Activated T-helper 17 cell treated with anti-CD3 and anti-CD28 coated beads, Interleukin-2, amount 50 U/mL, for 72 hours (primary cell): ENCODE measurements at places on chromosomes 6 and 20.
A peak's percentile ranks its signal among the peaks of the same experiment; 100 is the strongest.

DNA sequence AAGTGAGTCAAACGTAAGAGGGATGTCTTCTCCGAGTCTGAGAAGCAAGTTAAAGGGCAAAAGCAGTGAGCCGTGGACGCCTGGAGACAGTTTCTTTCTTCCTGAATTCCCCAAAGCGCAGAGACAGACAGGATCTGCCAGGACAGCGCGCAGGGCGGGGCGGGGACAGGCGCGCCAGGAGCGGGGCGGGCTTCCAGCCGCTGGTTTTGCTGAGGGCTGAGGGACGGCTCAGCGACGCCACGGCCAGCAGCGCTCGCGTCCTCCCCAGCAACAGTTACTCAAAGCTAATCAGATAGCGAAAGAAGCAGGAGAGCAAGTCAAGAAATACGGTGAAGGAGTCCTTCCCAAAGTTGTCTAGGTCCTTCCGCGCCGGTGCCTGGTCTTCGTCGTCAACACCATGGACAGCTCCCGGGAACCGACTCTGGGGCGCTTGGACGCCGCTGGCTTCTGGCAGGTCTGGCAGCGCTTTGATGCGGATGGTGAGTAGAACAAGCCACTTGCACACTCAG, at the start of gene SCGN:
Gene SCGN, plus strand, starts transcription at position 209 of the 509 bp plus-strand sequence. Its CDS starts 189 bp downstream, at position 398.
- peaks cover 52% of the 10 kb centered on the region for H3K27me3 ChIP-seq
- H3K27ac ChIP-seq: no peak within 1 kb of the TSS
- no peaks in the 10 kb centered on the region for H3K4me1 ChIP-seq
- no peak within 1 kb of the TSS for H3K4me3 ChIP-seq
- no peak for ATAC-seq

GRCh38 chr6:37109714-37110499, 60.0 kb upstream of the PIM1 start:
- H3K27me3 ChIP-seq: peaks cover 3% of the 10 kb centered on the region
- peaks cover 15% of the 10 kb centered on the region for H3K4me1 ChIP-seq
- H3K36me3 ChIP-seq: no peaks in the 10 kb centered on the region
- no peak for ATAC-seq
- peak overlapping the region; percentile 95 for H3K27ac ChIP-seq

- H3K36me3 ChIP-seq: no peaks in the 10 kb centered on the region
- H3K27ac ChIP-seq: peak overlapping the region; percentile 6
- ATAC-seq: peak; percentile 76
- H3K4me3 ChIP-seq: no peak overlapping the region
- H3K27me3 ChIP-seq: no peaks in the 10 kb centered on the region
Observed at GRCh38 chr6:143940011-143940597, 68.0 kb downstream of the PLAGL1 start.

GRCh38 chr6:11277275-11278206, 45.1 kb upstream of the NEDD9 start:
- H3K4me1 ChIP-seq: peaks cover 43% of the 10 kb centered on the region
- peak overlapping the region; percentile 82 for H3K4me3 ChIP-seq
- peak; percentile 81 for ATAC-seq
- H3K27ac ChIP-seq: peak overlapping the region; percentile 98

GRCh38 chr6:114216789-114217467, 125.9 kb downstream of the HS3ST5 start:
- H3K36me3 ChIP-seq: no peaks in the 10 kb centered on the region
- H3K4me3 ChIP-seq: no peak overlapping the region
- no peak for ATAC-seq
- peaks cover 1% of the 10 kb centered on the region for H3K27me3 ChIP-seq

GRCh38 chr20:24998631-24999445, 6.3 kb upstream of the APMAP start:
- peaks cover 14% of the 10 kb centered on the region for H3K36me3 ChIP-seq
- H3K27ac ChIP-seq: peak overlapping the region; percentile 2
- H3K4me1 ChIP-seq: peaks cover 4% of the 10 kb centered on the region

GRCh38 chr6:45759472-45759810, 256.2 kb downstream of the CLIC5 start:
- H3K27ac ChIP-seq: no peak overlapping the region
- no peaks in the 10 kb centered on the region for H3K36me3 ChIP-seq
- ATAC-seq: no peak
- H3K4me1 ChIP-seq: no peaks in the 10 kb centered on the region

GRCh38 chr6:128067446-128068118, 166.7 kb upstream of the THEMIS start:
- no peak overlapping the region for H3K4me3 ChIP-seq
- H3K27ac ChIP-seq: no peak overlapping the region
- H3K4me1 ChIP-seq: peaks cover 7% of the 10 kb centered on the region
- H3K27me3 ChIP-seq: peaks cover 2% of the 10 kb centered on the region
- H3K36me3 ChIP-seq: no peaks in the 10 kb centered on the region
- ATAC-seq: no peak

- no peaks in the 10 kb centered on the region for H3K27me3 ChIP-seq
- H3K4me1 ChIP-seq: no peaks in the 10 kb centered on the region
- no peak overlapping the region for H3K27ac ChIP-seq
- ATAC-seq: no peak
- no peak overlapping the region for H3K4me3 ChIP-seq
- no peaks in the 10 kb centered on the region for H3K36me3 ChIP-seq
Observed at GRCh38 chr20:14634665-14635064, 297.3 kb upstream of the FLRT3 start.

DNA sequence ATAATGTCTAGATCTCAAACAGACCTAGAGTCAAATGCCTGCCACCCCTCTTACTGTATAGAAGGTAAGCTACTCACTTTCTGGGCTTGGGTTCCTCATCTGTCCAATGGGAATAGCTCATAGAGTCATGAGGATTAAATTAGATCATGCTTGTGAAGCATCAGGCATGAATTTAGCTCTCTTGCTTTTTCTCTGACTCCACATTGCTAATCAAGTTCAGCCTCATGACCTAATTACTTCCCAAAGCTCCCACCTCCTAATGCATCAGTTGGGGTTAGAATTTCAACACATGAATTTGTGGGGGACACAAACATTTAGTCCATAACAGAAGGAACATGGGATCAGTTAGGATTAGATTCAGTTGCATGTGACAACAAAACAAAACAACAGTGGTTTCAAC, 4.6 kb upstream of the DDX27 start:
- H3K4me3 ChIP-seq: no peak overlapping the region
- H3K27ac ChIP-seq: no peak overlapping the region
- no peak for ATAC-seq
- peaks cover 8% of the 10 kb centered on the region for H3K36me3 ChIP-seq
- H3K4me1 ChIP-seq: no peaks in the 10 kb centered on the region

GRCh38 chr6:44253307-44254101, 3.8 kb downstream of the SLC35B2 start:
- no peak for ATAC-seq
- no peaks in the 10 kb centered on the region for H3K27me3 ChIP-seq
- H3K4me3 ChIP-seq: peak overlapping the region; percentile 87
- H3K4me1 ChIP-seq: peaks cover 75% of the 10 kb centered on the region
- peaks cover 92% of the 10 kb centered on the region for H3K36me3 ChIP-seq

GRCh38 chr6:33589392-33589730, 9.3 kb upstream of the BAK1 start:
- peak overlapping the region; percentile 76 for H3K27ac ChIP-seq
- peaks cover 15% of the 10 kb centered on the region for H3K4me1 ChIP-seq
- no peak overlapping the region for H3K4me3 ChIP-seq
- no peak for ATAC-seq
- no peaks in the 10 kb centered on the region for H3K27me3 ChIP-seq

DNA sequence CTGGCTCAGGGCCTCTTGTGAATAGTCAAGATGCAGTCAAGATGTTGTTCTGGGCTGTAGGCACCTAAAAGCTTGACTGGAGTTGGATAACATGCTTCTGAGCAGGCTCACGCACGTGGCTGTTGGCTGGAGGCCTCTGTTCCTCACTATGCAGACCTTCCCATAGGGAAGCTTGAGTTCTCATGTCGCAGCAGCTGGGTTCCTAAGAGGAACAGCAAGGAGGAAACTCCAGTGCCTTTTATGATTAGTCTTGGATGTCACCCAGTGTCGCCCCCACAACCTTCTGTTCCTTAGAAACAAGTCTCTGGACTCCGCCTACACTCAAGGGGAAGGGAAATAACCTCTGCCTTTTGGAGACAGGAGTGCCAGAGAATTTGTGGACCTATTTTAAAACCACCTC, 210.7 kb downstream of the BCAS1 start:
- H3K4me1 ChIP-seq: peaks cover 17% of the 10 kb centered on the region
- H3K27me3 ChIP-seq: no peaks in the 10 kb centered on the region
- H3K4me3 ChIP-seq: no peak overlapping the region
- ATAC-seq: no peak
- H3K27ac ChIP-seq: no peak overlapping the region

GRCh38 chr6:39171489-39172376, 56.7 kb upstream of the SAYSD1 start:
- no peak for ATAC-seq
- H3K27ac ChIP-seq: no peak overlapping the region
- H3K4me3 ChIP-seq: no peak overlapping the region
- no peaks in the 10 kb centered on the region for H3K4me1 ChIP-seq
- no peaks in the 10 kb centered on the region for H3K27me3 ChIP-seq

DNA sequence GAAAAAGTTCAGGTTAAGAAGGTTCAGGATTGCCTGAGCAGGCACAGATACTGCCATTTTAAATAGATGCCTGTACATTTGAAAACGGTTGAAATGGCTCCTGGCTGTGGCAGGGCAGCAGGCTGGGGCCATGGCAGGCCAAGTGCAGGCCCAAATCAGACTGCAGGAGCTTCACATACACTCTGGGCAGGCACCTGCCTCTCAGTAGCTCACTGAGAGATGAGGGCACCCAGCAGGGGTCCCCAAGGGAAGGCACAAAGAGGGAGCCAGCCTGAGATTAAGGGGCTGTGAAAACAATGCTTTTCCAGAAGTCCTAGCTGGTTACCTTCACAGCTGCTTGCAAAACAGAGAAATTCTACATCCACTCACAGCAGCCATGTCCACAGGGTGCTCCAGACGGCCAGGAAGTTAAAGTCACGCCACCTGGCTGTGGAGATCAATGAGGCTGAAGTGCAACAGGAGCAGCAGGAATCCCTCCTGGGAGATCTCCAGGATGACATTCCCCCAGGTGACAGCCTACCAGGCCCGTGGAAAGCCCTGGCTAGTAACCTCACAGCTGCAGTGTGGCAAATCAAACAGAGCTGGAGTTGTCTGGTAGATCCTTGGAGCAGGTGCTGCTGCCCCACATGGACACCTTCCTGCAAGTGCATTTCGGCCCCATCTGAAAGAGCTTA, 6.2 kb upstream of the RAET1E start:
- no peaks in the 10 kb centered on the region for H3K36me3 ChIP-seq
- peaks cover 3% of the 10 kb centered on the region for H3K27me3 ChIP-seq
- no peak overlapping the region for H3K27ac ChIP-seq
- H3K4me1 ChIP-seq: no peaks in the 10 kb centered on the region

DNA sequence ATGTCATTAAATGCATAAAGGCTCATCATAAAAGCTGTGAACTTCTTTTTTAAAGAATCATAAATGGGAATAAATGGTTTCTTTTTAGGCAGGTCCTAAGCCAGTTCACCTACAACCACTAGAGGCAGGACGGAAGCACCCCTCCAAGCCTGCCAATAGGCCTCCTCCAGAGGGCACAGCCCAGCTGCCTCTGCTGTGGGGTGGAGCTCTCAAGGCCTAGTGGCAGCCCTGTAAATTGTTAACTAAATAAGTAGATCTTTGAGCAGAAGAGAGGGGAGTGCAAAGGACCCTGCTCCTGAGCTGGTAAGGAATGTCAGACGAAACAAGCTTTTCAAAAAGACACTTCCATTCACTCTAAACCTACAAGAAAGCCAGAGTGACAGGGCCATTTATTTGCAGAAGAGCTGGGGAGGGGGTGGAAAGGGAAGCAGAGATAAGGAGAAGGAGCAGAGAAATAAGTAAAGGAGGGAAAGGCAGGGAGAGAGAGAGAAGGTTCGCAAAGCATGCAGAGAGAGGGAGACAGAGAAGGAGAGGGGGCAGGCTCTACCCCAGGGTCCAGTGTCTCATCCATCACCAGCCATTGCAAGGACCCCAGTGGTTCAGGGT, 18.0 kb upstream of the MAFB start:
- ATAC-seq: no peak
- peaks cover 22% of the 10 kb centered on the region for H3K27me3 ChIP-seq
- H3K36me3 ChIP-seq: no peaks in the 10 kb centered on the region
- no peak overlapping the region for H3K4me3 ChIP-seq
- no peak overlapping the region for H3K27ac ChIP-seq

DNA sequence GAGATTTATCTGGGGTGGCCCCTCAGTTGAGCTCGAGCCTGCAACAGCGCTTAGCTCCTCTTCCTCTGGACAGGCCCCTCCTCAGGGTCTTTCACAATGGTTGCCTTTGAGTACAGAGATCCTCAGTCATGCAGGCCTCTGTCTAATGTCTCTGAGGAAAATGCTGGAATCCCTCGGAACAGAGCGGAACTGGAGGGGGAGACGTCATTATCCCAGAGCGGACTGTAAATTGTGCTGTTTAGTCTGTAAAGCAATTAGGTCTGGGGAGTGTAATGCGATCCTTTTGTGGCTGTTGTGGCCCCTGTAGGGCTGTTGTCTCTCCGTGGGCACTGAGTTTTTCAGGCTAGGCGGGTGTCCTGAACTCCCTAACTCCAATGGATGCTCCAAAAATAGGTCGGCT, 15.0 kb upstream of the DAAM2 start:
- H3K4me3 ChIP-seq: no peak overlapping the region
- H3K4me1 ChIP-seq: no peaks in the 10 kb centered on the region
- H3K27ac ChIP-seq: no peak overlapping the region
- ATAC-seq: no peak
- no peaks in the 10 kb centered on the region for H3K36me3 ChIP-seq

DNA sequence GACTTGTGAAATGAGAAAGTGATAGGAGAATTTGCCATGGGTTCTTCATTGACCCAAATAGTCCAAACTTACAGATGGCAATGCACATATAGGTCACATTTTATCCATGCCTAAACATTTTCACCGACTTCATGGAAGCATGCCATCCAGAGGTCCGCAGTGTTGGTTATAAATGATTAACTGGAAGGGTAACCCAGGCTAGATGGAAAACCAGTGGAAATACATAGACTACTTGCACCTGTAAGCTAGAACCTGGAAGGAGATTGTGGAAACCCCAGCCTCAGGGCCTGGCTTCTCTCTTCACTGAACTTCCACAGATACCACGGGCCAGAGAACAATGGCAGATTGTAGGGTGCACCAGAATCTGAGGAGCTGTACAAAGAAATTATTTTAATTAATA, 103.8 kb upstream of the SYNDIG1 start:
- no peak overlapping the region for H3K27ac ChIP-seq
- H3K4me1 ChIP-seq: no peaks in the 10 kb centered on the region
- H3K27me3 ChIP-seq: peaks cover 4% of the 10 kb centered on the region
- H3K4me3 ChIP-seq: no peak overlapping the region

- H3K36me3 ChIP-seq: peaks cover 78% of the 10 kb centered on the region
- peaks cover 17% of the 10 kb centered on the region for H3K4me1 ChIP-seq
- no peak for ATAC-seq
- H3K27me3 ChIP-seq: no peaks in the 10 kb centered on the region
- H3K27ac ChIP-seq: peak overlapping the region; percentile 26
Observed at GRCh38 chr20:35144694-35145093, 2.4 kb downstream of the EDEM2 start.

- H3K27me3 ChIP-seq: peaks cover 3% of the 10 kb centered on the region
- no peaks in the 10 kb centered on the region for H3K36me3 ChIP-seq
- no peaks in the 10 kb centered on the region for H3K4me1 ChIP-seq
- no peak overlapping the region for H3K4me3 ChIP-seq
- ATAC-seq: no peak
Observed at GRCh38 chr6:82260997-82261732, 13.6 kb upstream of the IBTK start.

GRCh38 chr6:148328876-148329555, 13.6 kb upstream of the SASH1 start:
- no peak for ATAC-seq
- peaks cover 7% of the 10 kb centered on the region for H3K27me3 ChIP-seq
- no peak overlapping the region for H3K27ac ChIP-seq
- H3K36me3 ChIP-seq: no peaks in the 10 kb centered on the region
- no peaks in the 10 kb centered on the region for H3K4me1 ChIP-seq
- no peak overlapping the region for H3K4me3 ChIP-seq

GRCh38 chr6:131450861-131451260, 122.2 kb upstream of the ARG1 start:
- no peak for ATAC-seq
- H3K4me1 ChIP-seq: peaks cover 8% of the 10 kb centered on the region
- H3K4me3 ChIP-seq: peak overlapping the region; percentile 36
- no peaks in the 10 kb centered on the region for H3K27me3 ChIP-seq
- peak overlapping the region; percentile 35 for H3K27ac ChIP-seq
- H3K36me3 ChIP-seq: no peaks in the 10 kb centered on the region
